ENCODE measurements at places on chromosomes 3 and 15.

GRCh38 chr3:40057786-40058185, 248.4 kb downstream of the MYRIP start:
- DNase-seq = no peak

DNA sequence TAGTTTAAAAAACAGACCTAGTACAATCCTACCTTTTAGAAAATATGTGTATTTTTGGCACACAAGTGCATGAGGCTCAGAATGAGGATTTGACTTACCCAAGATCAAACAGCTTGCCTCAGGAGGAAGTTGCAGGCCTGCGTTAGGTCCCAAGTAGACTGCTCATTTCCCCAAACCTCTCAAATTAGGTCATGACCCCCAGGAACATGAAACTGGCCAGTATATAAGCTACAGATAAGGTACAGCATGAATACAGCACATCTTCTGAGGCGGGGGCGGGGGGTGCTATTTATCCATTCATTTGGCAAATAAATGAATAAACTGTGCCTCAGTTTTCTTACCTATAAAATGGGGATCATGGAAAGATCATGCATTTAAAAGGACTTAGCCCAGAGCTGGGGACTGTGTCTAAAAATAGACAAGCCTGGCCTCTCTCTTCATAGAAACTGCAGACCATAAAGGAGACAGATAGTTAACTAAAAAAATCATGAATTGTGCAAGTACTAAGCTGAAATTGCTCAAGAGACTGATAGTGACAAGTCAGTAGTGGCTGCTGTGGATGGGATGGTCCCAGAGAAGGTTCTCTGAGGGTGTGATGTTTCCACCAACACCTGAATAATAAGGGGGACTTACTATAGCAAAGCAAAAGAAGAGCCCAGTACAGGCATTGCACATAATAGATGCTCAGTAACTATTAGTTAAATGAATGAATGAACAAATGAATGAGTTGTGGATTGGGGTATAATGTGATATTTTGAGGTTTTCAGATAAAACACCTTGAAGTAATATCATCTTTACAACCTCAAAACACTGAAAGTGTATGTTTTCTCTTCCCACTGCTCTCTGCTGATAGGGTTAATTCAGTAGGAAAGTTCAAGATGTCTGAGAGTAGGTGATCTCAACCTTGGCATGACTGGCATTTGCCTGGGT, 258.5 kb upstream of the PROK2 start:
- no peak for DNase-seq

- DNase-seq = no peak
These were observed 778 bp upstream of the AP4E1 start for GRCh38 chr15:50907601-50908208.

DNA sequence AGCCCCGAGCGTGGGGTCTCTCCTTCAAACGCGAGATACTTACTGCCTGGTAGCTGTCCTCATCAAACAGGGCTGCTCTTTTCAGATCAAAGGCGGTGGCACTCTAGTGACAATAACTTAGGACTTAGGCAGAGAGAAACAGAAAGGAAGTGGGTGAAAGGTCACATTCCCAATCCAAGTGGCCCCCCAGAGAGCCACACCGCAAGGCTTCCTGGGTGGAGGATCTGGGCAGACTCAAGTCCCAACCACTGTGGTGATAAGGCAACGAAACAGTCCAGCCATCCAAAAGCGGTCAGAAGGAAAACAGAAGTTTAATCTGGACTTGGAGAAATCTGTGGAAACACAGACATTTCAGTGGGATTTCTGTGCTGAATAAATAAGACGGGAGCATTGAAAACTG, 227.2 kb downstream of the ADAMTS17 start:
- no peak for DNase-seq

- no peak for DNase-seq
These were observed 217.0 kb downstream of the SATB1 start for GRCh38 chr3:18208091-18208490.

DNA sequence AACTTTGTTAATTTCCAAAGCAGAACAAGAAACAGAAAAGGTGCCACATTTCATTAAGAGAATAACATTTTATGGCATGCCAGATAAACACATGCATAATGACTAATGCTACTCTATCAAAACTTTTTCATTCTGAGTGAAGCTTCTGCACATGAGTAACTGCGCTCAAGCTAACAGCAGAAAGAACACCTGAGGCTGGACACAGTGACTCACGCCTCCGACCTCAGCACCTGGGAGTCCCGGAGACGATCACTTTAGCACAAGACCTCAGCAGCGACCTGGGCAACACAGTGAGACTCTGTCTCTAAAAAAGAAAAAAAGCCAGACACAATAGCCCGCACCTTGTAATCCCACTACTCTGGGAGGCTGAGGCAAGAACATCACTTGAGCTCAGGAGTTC, 70.6 kb downstream of the ACAP2 start:
- no peak for DNase-seq

DNA sequence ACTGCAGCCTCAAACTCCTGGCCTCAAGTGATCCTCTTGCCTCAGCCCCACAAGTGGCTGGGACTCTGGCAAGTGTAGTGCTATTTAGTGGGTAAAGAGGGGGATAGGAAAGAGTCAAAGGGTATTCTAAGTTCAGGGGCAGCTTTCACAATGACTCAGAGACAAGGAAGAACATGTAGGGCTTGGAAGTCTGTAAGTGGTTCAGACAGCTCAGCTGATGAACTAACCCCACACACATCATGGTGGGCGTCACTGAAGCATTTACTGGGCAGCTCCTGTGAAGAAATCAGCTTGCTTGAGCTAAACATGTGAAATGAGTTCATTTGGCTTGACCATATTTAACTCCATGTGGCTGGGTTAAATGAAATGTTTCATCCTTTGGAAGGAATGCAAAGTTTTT, 34.6 kb upstream of the THSD4 start:
- DNase-seq = no peak

- no peak for DNase-seq
These were observed 179.4 kb downstream of the GBE1 start for GRCh38 chr3:81581966-81582599.

DNA sequence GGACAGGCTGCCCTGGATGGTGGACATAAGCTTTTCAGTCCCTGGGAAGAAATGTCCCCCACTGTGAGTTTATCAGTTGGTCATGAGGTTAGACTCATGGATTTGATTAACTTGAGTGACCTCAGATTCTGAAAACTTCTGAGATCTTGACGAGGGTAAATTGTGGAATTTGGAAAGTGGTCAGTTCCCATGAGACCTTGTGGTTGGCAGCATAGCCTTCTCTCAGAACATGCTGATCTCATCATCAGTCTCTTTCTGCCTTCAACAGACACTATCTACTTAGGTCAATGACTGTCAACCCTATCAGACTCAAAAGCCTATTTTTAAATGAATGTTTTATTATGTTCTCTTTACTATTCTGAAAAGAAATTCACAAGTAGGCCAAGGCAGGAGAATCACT, 45.6 kb upstream of the NDUFB4 start:
- no peak for DNase-seq

DNA sequence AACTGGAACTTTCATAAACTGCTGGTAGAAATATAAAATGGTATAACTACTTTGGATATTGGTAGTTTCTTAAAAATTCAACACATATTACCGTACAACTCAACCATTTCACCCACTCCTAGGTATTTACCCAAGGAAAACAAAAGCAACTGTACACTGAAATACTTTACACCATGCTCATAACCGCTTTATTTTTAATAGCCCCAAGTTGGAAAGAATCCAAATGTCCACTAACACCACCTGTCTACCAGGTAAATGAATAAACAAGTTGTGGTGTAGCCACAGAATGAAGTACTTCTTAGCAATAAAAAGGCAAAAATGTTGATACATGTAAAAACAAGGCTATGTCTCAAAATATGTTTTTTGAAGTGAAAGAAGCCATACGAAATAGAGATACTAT, 215.9 kb upstream of the PEX5L start:
- no peak for DNase-seq

DNA sequence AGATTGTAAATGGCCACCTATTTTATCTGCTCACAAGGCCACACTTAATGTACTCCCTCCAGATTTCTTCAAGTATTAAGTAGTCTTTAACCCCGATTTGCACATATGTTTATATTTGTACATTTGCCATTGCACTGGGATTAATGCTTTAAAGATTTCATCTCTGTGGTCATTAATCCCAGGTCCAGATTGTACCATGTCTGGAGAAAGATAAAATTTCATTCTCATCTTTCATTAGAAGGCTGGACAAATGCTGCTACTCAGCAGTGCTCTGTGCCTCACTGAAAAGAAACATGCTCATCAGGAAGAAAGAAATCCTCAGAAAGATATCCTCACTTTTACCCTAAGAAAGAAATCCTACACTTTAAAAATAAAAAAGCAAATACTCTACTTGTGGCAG, 62.5 kb upstream of the LRRC3B start:
- DNase-seq = no peak

GRCh38 chr15:42775416-42775815, 38.5 kb upstream of the CDAN1 start:
- DNase-seq = no peak

DNA sequence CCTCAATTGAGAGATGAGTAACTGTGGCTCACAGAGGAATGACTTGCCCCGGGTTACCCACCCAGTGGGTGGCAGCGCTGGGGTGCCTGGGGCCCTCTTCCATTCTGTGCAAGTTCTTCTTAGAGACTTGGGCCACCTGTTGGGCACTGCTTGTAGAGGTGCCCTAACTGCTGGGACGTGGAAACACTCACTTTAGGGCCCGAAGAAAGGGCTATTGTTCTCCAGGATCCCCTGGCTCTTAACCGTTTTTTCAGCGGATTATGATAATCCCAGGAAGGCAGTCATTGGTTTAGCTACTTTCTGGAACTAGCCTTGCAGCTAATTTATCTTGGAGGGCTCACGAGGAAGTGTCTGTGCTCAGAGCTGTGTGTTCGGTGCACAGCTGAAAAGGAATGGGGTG, 66.0 kb upstream of the GCNT3 start:
- DNase-seq = no peak

DNA sequence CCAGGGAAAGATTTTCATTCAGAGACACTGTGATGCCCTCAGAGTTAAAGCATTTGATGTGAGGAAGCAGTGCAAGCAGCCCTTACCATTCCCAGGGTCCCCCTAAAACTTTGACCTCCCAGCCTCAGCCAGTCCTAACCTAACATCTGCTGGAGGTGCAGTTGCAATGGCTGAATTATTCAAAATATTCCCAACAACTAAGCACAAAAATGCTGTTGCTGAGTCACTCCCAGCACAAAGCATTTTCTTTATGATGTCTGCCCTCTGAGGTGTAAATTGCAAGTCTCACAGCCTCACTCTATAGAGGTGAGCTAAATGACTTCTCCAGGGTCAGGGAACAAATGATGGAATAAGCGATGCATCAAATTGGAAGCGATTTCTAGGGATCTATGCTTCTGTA, 6.4 kb upstream of the REC114 start:
- no peak for DNase-seq

DNA sequence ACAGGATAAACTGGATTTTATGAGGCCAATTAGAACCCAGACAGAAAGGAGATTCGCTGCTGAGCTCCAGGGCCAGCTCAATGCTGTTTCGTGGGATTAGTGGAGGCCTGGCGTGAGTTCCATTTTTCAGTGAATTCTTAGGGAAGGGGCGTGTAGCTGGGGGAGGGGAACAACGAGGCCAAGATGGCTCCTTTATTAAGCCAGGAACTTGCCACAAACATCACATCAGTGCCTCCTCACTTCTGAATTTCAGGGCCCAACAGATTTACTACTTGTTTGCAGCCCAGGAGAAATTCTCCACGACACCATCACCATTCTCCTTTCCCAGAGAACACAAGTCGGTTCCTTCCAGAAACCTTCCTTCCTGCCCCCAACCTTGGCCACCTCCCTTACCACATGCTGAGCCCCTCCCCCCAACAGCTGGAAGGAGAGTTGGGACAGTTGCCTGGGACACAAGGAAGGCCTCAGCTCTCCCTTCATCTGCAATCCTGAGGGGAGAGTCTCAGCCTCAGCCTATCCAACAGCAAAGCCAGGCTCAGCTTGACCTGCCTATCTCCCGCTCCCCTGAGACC, 5.8 kb downstream of the IGDCC4 start:
- DNase-seq = no peak

DNA sequence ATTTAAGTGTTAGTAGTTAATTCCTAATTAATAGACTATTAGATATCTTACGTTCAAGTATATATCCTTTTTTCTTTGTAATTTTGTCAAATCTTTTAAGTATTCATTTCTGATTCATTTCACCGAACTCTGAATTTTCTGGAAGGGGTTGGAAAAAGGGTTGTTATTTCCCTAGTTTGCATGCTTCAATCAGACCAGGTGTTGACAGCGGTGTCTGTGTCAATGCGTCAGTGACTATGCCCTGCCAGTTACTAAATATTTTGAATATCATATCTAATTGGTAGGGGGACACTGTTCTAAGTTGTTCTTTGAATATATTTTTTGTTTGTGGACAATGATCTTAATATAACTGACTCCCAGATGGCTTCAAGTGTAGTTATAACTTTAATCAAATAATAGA, 62.7 kb upstream of the TNFSF10 start:
- DNase-seq = no peak

DNA sequence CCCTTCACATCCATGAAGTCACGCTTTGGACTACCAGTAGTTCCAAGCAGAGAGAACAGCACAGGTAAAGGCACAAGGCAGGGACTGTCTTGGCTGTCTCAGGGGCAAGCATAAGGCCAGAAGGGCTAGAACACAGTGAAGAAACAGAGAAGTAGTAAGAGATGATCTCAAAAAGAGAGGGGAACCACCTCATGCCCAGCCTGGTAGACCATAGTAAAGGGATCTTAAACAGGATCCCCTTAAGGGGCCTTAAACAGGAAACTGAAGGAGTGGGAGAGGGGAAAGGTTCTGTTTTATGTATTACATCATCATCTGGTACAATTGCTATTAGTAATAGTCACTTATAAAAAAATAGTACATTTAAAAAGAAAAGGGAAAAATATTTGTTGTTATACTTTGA, 25.8 kb downstream of the P2RY1 start:
- DNase-seq = no peak

- no peak for DNase-seq
These were observed 233.4 kb downstream of the ADAMTS17 start for GRCh38 chr15:100108346-100108745.

- DNase-seq = no peak
These were observed 657.5 kb upstream of the DPPA4 start for GRCh38 chr3:109994853-109995252.

GRCh38 chr15:37793851-37794250, 140.6 kb upstream of the TMCO5A start:
- DNase-seq = no peak

DNA sequence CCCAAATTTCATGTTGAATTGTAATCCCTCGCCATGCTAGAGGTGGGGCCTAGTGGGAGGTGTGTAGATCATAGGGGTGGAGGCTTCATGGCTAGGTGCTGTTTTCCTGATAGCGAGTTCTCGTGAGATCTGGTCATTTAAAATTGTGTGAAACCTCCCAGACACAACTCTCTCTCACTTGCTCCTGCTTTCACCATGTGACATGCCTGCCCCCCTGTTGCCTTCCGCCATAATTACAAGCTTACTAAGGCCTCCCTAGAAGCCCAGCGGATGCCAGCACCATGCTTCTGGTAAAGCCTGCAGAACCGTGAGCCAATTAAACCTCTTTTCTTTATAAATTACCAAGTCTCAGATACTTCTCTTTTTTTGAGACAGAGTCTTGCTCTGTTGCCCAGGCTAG, 36.0 kb downstream of the CCDC54 start:
- no peak for DNase-seq

All from urinary bladder (tissue), 4 donors.